ENCODE measurements at places on chromosomes 1 and 21.

- DNase-seq: no peak
Measured at GRCh38 chr1:40985875-40986274, 6.4 kb downstream of the CTPS1 start.

DNA sequence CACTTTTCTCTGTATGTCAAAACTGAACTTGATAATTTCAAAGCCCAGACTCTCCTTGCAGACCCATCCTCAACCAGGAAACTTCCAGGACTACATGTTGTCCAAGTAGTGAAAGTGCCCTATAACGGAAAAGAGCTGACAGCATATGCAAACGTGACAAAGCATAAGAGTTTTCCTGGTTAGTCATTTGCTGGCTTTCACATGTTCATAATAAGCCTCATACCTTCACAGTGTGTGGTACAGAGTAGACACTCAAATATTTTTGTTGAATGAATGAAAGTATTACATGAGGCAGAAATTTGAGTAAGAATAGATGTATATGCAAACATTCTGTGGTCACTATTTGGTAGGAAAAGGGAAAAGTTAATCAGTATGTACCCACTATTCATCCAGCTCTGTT, 473.3 kb downstream of the MRPL39 start:
- no peak for DNase-seq

DNA sequence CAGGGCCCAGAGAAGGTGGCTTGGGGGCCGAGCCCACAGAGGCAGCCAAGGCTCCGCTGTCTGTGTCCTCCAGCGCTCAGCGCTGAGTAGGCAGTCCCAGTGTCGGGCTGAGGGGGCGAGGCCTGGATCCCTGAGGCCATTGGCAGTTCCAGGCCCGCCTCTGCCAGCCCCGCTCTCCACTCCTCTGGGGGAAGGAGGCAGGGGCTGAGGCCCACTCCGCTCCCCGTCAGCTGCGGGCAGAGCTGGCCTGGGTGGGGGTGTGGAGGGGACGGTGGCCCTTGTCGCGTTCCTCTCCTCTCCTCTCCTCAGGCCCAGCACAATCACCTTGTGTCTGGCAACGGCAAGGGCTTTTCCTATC, 132.8 kb downstream of the CASZ1 start:
- DNase-seq: no peak

DNA sequence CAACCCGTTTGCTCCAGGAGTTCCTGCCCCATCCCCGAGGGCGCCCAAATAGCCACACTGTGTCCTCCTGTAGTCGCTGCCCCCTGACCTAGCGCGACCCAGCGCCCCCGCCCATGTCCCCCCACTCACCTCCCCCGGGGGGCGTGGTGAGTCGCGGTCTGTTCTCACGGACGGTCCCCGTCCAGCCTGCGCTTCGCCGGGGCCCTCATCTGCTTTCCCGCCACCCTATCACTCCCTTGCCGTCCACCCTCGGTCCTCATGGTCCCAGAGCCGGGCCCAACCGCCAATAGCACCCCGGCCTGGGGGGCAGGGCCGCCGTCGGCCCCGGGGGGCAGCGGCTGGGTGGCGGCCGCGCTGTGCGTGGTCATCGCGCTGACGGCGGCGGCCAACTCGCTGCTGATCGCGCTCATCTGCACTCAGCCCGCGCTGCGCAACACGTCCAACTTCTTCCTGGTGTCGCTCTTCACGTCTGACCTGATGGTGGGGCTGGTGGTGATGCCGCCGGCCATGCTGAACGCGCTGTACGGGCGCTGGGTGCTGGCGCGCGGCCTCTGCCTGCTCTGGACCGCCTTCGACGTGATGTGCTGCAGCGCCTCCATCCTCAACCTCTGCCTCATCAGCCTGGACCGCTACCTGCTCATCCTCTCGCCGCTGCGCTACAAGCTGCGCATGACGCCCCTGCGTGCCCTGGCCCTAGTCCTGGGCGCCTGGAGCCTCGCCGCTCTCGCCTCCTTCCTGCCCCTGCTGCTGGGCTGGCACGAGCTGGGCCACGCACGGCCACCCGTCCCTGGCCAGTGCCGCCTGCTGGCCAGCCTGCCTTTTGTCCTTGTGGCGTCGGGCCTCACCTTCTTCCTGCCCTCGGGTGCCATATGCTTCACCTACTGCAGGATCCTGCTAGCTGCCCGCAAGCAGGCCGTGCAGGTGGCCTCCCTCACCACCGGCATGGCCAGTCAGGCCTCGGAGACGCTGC, 1.1 kb downstream of the HTR6 start:
- no peak for DNase-seq

DNA sequence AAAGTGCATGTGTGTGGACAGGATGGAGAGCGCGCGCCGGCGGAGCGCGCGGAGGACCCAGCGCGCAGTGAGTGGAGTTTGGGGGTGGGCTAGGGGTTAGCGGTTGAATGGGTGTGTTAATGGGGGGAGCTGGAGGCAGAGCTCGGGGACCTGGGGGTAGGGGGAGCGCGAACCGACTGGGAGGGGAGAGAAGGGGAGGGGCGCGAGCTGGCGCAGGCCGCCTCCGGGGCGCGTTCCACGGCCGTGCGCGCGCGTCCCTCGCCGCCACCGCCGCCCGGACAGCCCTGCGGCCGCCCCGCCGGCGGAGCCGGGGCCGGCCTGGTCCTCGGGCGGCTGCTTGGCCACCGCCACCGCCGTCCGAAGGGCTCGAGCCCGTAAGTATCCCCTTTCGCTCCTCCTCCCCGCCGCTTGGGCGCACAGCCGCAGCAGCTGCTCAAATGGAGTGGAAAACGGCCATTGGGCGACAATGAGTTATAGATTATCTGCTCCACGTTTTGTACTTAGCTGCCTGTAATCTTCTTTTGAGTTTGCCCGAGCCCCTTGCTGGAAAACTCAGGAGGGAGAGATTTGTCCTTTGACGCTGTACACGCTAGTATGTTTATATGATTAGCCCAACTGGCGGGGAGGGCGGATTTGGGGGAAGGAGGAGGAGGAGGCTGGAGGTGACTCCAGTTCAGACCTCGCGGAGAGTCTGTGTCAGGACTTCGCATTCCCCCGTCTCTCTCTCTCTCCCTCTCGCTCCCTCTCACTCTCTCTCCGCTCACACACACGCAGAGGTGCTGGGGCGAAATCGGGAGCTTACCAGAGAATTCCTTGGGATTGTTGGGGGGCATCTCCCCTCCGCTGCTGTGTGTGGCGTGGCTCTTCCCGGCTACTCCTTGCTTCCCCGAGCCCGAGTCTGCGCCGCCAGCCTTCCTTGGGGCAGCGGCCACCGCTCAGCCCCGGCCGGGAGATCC, at the start of gene ADGRL2:
Gene ADGRL2 (plus strand): TSS at position 240 of the 956 bp plus-strand sequence. CDS start 36,051 bp downstream, outside the sequence.
- DNase-seq: peak; percentile 55

DNA sequence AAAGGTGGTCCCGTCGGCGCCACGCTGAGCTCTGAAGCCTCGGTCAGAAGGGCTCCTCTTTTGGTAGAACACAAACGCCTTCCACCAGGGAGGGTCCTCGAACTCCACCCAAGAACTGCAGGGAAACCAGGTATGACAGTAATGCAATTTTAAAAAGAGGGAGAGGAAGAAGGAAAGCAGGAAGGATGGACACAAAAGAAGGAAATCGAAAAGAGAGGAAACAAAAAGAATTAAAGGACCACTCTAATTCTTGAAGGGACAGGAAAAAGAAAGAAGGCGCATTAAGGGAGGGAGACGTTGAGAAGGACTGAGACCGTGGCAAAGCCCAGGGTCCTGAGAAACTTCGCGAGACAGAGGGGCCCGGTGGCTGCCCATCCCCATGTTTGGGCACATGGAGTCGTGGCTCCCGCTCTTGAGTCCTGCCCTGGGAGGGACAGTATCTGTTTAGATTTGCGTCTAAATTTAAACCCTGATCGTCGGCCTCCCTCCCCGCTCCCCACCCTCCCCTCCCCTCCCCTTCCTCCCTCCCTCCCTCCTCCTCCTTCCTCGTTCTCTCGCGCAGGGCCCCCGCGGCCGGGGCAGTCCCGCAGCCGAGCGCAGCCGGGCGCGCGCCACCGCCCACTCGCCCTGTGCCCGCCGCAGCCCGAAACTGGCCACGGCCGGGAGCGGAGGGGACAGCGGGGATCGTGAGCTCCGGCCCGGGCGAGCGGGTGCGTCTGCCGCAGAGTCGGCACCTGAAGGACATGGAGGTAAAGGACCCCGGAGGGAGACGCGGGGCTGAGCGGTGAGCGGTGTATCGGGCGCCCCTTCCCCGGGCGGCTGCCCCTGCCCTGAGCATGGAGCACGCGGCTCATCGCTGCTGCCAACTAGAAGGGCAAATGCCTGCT, at the start of gene RCSD1:
Gene RCSD1 (plus strand): TSS at position 552 of the 887 bp plus-strand sequence. CDS start 192 bp downstream, at position 744.
- no peak for DNase-seq

- peak; percentile 56 for DNase-seq
Measured at GRCh38 chr1:198929961-198930599, 291.2 kb downstream of the PTPRC start.

- DNase-seq: no peak
Measured at GRCh38 chr1:30726236-30726635, 2.9 kb upstream of the MATN1 start.

GRCh38 chr1:115753361-115753760, 15.2 kb downstream of the CASQ2 start:
- DNase-seq: no peak

DNA sequence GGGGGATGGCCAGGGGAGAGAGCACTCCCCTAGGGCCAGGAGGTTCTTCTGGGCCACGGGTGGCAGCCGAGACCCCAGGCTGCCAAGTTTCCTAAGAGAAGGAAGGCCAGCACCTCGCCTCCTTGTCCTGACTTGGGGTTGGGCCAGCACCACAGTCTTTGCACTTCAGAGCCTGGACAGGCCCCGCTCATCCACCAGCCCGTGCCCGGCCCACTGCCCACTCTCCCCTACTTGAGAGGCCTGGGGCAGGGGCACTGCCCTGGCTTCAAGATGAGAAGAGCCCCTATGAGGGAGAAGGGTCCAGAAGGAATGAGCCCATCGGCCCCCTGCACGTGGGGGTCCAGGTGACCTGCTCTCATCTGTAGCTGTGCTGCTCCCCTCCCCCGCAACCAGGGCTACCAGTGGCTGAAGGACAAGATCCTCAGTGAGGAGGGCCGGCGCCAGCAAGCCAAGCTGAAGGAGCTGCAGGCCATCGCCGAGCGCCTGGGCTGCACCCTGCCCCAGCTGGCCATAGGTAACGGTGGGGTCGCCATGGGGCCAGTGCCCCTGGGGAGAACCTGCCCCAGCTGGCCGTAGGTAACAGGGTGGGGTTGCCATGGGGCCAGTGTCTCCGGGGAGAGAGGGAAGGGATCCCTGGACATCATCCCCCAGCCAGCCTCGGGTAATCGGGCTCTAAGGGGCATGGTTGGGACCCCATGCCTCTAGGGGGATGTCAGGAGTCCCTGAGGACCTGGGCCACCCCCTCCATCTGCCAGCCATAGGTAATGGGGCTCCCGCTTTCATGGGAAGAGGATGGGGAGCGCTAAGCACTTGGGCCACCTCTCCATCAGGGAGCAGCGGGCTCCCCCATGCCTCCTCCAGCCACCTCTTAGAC, 50.8 kb downstream of the KCNAB2 start:
- no peak for DNase-seq

DNA sequence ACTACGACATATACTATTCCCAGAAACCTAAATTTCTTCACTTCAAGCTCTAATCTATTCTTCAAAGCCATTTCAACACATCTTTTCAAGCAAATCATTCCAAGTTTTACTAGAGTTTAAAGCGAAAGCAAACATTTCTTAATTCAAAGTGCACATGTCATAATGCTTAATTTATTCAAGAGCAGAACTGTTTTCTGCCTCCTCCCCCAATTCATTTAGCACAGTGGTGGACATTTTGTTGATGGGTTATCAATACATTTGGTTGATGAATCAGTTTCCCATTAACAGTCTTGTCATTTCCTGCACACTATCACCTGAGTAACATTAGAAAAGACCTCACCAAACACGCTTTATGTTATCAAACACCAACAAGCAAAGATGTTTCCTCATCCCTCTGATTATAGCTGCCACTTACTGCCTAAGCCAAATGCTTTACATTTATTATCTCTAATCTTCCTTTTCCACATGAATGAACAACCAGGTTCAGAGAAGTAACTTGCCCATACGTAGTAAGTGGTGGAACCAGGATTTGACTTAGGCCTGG, 2.0 kb downstream of the SRSF4 start:
- no peak for DNase-seq

DNA sequence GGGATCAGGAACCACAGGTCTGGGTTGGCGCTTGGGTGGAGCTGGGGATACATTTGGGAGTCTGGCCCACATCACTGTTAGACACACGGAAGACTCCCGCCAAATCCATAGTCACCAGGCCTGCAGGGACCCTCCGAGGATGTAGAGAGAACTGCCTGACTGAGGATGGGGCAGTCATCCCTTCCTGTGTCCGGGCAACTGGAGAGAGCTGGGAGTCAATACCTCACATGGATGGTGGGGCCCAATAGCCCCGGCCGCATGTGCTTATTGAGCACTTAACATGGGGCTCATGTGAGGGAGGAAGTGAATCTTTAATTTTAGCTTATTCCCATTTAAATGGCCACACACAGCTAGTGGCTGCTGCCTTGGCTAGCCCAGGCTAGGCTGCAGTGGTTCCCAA, 124.5 kb downstream of the TLR5 start:
- DNase-seq: no peak

DNA sequence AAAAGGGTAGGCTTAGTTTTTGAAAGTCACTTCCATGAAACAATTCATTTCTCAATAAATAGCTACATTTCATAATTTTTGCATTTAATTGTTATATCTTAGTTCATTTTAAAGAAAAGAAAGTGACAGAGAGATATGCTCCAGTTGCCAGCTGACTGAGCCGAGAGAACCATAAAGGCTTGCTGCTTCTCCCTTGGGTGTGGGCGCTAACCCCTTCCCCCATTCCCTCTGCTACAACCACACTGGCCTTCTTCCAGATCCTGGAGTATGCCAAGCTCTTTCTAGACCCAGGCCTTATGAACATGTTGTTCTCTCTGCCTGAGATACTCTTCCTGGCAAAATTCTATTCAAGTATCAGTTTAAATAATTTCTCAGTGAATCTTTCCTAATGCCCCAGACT, 12.3 kb downstream of the SORT1 start:
- DNase-seq: no peak

- DNase-seq: peak; percentile 16
Measured at GRCh38 chr1:7117399-7118281, 332.4 kb downstream of the CAMTA1 start.

GRCh38 chr1:91766883-91767282, 119.1 kb downstream of the TGFBR3 start:
- no peak for DNase-seq

GRCh38 chr1:93729502-93729901, 47.9 kb upstream of the BCAR3 start:
- no peak for DNase-seq

DNA sequence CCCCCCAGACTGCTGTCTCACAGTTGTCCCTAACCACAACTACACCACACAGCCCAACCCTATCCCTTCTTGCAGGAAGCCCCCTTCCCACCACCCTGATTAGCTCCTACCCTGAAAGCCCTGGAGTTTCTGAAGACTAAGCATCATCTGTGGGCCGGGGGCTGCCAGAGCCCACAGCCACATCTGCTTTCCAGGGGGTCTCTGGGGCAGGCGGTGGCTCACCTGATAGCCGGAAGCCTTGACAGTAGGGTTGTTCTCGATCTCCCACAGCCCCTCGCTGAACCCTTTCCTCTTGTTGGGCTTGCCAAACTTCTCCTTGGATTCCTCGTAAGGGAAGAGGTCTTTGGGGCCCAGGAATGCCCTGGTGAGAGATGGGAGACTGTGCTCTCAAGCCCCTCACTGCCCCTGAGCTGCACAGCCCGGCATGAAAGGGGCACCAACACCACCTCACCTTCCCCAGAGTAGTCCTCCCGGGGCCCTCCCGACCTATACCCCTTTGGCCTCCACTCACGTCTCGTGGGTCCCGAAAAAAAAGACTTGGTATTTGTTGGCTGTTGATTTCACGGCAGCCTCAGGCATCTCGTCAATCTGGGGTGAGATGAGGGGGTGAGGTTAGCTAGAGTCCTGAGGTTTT, 4.0 kb upstream of the MRPL24 start:
- DNase-seq: no peak

GRCh38 chr1:12172042-12172851, 5.5 kb downstream of the TNFRSF1B start:
- DNase-seq: no peak

GRCh38 chr1:229205854-229206253, 65.1 kb upstream of the RAB4A start:
- DNase-seq: peak; percentile 56
